ENCODE measurements at places on chromosomes 12 and 14.

- DNase-seq = no peak
Measured at GRCh38 chr14:54713379-54713778, 146.5 kb downstream of the SAMD4A start.

DNA sequence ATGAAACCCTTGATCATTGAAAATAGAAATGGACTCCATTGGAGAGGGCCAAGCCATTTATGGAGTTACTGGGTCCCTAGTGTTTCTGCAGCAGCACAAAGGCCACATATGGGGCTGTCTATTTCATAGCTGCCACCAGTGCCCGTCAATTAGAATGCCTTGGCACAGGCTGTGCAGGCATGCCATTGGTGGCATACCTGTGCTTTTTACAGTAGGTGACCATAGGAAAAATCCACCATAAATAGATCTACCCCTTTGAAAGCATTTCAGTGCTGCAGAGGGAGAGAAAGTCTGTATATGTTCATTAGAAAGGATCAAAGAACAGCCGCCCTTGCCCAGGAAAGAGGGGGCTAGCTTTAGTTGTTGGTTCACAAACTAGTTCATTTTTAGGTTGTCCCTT is 13.1 kb downstream of the MYBPC1 start:
- DNase-seq = no peak

DNA sequence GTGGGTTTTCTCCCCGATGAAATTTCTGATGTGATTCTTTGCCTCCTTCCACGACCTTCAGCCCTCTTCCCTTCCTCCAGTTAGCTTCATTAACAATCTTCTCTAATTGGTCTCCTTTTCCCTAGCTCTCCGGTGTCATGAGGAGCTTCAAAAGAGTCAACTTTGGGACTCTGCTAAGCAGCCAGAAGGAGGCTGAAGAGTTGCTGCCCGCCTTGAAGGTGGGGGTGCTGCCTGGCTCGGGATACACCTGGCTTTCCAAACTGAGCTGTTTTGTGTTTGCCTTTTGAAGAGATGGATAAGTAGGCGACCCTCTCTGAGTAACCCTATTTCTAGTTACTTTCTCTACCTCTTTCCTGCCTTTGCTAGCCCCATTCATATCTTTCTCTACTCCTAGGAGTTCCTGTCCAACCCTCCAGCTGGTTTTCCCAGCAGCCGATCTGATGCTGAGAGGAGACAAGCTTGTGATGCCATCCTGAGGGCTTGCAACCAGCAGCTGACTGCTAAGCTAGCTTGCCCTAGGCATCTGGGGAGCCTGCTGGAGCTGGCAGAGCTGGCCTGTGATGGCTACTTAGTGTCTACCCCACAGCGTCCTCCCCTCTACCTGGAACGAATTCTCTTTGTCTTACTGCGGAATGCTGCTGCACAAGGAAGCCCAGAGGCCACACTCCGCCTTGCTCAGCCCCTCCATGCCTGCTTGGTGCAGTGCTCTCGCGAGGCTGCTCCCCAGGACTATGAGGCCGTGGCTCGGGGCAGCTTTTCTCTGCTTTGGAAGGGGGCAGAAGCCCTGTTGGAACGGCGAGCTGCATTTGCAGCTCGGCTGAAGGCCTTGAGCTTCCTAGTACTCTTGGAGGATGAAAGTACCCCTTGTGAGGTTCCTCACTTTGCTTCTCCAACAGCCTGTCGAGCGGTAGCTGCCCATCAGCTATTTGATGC is 797 bp downstream of the ESPL1 start:
- DNase-seq = no peak

DNA sequence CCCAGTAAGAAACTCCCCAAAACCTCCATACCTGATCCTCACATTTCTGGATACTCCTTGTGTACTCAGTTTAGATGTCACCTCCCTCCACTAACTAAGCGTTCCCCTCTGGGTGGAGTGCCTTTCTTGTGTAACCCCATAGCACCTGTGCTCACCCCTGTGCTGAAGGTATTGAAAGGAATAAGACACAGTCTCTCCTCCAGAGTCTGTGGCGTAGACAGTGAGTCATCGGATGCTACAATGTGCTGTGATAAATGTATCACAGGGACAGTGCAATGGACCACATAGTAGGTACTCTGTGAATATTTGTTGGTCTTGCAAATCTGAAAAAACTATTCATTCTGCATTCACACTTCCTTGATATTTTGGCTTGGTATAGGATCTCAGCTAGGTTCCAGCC is 30.8 kb downstream of the TSPAN9 start:
- no peak for DNase-seq

DNA sequence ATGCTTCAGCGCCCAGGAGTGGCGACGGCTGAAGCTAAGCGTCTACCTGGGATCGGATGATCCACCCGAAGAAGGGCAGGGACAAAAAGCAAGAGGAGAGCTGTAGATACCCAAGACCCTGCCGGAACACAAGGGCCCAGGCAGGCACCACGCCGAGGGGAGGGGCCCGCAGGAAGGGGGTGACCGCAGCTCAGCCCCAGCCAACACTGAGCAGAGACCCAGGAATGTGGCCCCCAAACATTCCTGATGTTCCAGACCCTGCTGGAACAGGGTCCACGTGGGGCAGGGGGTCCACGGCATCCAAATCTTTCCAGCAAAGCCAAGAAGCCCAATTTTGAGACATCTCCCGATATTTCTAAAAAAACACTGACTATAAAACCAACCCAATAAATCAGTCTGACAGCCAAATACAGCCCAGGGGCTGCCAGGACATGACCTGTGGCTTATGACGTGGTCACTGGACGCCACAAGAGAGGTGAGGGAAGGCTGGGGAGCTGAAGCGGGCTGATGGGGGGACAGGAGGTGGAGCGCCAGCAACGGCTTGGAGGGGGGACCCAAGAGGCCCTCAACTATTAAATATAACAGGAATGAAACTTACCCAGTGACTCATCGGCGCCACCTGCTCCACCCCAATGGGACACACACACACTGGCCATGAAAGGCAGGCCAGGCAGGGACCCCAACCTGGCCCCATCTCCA is 58.9 kb downstream of the NCOR2 start:
- no peak for DNase-seq

DNA sequence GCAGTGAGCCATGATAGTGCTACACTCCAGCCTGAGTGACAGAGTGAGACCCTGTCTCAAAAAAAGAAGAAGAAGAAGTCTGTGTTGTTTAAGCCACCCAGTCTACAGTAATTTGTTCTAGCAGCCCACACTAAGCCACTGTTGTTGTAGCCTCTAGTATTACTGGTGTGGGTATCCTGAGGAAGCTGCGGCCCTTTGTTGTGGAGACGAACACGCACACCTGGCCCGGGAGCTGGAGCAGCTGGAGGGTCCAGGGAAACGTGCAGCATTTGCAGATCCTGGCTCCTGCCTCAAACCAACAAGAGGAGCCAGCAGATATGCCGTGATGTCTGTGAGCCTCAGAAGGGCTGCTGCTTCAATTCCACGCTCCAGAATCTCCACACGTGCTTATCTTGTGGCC is 65.3 kb downstream of the MAP1LC3B2 start:
- no peak for DNase-seq

- DNase-seq = no peak
Measured at GRCh38 chr14:60705100-60705499, 19.1 kb downstream of the SIX4 start.

DNA sequence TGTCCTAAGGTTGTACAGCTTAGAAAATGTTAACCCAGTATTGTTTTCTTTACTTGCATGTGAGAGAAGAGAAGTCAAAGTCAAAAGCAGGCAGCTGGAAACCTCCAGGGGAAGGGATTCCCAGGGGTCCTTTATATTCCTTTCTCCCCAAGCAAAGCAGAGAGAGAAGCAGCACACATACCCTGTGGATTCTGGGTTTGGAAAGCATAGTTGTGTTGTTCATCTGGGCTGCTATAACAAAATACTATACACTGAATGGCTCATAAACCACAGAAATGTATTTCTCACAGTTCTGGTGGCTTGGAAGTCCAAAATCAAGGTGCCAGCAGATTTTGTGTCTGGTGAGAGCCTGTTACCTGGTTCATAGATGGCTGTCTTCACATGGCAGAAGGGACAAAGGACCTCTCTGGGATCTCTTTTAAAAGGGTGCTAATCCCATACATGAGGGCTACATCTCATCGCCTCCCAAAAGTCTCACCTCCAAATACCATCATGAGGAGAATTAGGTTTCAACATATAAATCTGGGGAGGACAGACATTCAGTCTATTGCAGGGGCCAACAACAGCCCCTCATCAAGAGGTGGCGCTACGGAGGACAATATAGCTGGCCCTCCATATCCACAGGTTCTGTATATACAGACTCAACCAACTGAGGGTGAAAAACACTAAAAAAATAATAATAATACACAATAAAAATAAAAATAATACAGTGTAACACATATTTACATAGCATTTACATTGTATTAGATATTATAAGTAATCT is 19.3 kb upstream of the PCNX1 start:
- DNase-seq = no peak

DNA sequence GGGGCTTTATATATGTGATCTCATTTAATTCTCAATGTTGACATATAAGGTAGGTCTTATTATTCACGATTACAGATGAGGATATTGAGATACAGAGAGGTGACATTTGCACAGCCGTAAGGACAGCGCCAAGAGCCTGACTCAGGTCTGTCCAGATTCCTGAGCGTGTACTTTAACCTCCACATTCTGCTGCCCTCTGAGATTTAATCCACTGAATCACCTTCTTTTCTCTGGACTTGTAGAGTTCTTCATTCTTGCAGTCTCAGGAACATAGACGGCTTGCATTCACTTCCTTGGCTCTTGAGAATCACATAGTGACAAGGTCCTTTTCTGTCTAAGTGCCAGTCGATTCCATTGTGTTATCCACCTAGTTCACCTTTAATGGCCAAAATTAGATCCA is 141.0 kb upstream of the ARHGAP5 start:
- no peak for DNase-seq

- no peak for DNase-seq
Measured at GRCh38 chr12:123278101-123278627, 6.5 kb upstream of the CDK2AP1 start.

GRCh38 chr14:101862177-101862576 is 100.7 kb downstream of the PPP2R5C start:
- DNase-seq = no peak

DNA sequence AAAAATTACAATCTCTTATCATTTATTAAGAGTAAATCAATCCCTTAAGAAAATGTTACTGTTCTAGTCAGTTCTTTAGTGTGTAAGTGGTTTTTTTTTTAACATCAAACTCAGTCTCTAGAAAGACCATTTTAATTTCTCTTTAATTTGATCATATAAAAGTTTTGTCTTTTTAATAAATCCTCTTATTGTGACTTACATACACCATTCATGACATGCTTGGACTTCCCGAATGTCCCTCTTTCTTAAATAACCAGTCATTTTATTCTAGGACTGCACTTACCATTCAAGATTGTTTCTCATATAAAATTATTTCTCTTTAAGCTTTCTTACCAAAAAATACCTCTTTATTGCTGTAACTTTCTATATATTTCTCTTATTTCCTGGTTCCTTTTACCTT is 60.8 kb upstream of the EVL start:
- DNase-seq = no peak

DNA sequence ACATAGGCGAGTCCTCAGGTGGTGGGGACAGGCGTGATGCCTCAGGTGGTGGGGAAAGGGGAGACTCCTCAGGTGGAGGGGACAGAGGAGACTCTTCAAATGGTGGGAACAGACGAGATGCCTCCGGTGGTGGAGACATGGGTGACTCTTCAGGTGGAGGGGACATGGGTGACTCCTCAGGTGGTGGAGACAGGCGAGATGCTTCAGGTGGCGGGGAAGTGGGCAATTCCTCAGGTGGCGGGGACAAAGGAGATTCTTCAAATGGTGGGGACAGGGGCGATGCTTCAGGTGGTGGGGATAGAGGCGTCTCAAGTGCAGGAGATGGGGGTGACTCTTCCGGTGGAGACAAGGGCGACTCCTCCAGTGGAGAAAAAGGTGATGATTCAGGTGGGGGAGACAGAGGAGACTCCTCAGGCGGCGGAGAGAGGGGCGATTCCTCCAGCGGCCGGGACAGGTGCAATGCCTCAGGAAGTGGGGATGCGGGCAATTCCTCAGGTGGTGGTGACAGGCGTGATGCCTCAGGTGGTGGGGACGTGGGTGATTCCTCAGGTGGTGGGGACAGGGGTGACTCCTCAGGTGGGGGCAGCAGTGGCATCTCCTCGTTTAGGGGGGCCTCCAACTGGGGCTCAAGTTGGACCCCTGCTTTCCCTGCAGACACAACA is 8.7 kb downstream of the KMT2D start:
- DNase-seq = no peak

DNA sequence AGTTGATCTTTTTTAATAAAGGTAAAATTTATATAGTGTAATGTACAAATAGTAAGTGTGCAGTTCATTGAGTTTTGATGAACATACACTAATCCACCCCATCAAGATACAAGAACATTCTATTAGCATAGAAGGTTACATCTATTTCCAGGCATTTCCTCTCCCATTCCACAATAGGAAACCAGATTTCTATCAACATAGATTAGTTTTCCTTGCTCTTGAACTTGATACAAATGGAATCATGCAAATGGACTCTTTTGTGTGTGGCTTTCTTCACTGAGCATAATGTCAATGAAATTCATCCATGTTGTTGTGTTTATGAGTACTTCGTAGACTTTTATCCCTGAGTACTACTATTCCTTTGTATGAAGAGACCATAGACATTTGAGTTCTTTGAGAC is 10.8 kb downstream of the STYX start:
- DNase-seq = no peak

DNA sequence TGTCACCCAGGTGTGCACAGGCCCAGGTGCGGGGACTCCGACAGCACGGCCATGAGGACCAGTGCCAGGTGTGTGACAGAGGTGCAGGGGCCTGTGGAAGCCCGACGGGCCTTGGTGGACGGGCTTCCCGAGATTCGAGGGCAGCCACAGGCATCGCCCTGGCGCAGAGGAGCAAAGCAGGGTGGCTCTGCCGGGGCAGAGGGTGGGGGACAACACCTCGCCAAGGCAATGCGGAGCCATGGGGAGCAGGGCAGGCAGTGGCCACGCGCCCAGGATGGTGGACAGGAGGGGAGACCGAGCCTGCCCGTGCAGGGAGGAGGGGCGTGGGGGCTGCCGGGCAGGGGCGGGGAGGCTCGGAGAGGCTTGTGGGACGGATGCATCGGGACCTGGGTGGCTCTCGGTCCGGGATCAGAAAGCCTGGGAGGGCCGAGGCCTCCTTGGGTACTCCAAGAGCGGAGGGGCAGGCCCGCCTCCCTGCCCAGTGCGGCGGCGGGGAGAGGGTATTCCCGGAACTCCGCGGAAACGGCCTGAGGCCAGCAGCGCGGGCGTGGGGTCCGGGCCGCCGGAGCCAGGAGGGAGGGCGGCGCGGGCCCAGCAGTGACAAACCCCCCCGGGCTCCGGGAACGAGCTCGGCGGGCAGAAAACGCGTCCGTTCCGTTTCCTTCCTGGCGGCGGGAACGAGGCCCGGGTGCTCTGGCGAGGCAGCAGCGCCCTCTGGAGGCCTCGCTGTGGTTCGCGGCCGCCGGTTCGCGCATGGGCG is 1.6 kb downstream of the TMEM121 start:
- DNase-seq = peak; percentile 17

DNA sequence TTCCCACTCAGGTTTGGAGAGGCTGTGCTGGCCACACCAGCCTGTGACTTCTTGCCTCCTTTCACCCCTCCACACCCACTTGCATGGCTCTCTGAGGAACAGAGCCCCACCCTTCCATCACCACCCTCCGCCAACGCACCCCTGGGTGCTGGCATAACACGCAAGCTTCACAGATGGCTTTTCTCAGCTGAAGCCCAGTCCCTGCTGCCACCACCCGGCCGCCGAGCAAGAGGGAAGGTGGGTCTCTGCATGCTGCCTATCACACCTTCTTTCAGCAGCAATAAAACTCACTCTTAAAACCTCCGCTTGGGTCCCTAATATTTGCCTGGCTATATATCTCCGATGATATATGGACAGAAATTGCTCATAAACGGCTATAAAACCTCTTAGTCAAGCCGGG is 41.6 kb downstream of the SMUG1 start:
- DNase-seq = no peak
